ENCODE measurements at places on chromosomes 4 and X.

GRCh38 chr4:38344929-38345328 is 319.1 kb upstream of the KLF3 start:
- no peak for DNase-seq

GRCh38 chr4:138535316-138535715 is 293.2 kb upstream of the SLC7A11 start:
- no peak for DNase-seq

GRCh38 chr4:46385235-46385634 is 4.7 kb downstream of the GABRA2 start:
- no peak for DNase-seq

- DNase-seq = no peak
These were observed 93.9 kb upstream of the JADE1 start for GRCh38 chr4:128715616-128716015.

DNA sequence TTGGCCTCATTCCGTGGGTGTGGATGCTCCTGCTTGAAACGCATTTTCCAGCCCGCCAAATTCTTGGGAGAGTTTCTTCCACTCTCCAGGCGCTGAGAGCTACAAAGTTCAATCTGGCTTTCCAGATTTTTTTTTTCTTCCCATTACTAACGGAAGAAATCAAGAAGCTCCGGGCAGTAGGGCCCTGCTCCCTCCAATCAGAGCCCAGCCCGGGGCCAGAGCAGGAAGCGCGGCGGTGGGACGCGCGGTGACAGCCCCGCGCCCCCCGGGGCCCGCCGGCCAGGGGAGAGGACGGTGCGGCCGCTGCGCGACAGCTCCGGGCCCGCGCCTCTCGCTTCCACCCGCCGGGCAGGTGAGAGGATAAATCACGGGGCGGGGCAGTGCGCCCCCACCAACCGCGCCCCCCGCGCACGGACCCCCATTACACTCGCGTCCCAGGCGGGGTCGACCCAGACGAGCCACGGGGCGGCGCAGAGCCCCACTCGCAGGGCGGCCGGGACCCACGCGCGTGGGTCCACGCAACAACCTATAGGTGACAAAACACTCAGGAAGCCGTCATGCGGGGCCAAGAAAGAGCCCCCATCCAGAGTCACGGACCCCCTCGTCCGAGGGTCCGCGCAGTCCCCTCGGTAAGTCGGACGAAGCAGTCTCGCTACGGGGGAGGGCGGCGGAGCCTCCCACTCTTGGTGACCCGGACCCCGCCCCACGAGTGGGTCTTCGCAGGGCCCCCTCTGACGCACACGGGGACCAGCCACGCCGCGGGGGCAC is 868 bp downstream of the AFAP1 start:
- DNase-seq = no peak

DNA sequence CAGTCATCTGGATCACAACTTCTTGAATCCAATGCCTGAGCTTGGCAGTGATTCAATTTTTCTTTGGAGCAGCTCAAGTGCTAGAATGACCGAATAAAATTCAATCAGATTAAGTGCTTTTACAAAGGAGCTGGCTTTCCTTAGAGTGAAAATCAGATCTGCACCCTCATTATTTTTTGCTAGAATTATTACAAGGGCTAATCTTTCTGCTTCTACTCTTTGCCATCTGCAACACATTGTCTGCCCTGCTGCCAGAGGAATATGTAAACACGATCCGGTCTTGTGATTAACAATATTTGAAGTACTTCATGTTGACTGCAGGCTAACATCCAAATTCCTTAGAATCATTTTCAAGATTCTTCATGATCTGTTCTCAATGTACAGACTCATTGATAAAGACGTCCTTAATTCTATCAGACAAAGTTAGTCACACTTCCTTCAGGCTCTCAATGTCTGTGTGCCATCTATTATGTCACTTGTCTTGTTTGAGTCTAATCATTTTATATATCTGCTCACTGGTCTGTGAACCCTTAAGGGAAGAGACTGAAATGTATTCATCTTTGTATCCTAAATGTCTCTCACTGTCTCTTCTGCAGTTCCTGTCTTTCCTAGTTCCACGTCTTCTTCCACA is 531.2 kb downstream of the GALNTL6 start:
- DNase-seq = no peak

DNA sequence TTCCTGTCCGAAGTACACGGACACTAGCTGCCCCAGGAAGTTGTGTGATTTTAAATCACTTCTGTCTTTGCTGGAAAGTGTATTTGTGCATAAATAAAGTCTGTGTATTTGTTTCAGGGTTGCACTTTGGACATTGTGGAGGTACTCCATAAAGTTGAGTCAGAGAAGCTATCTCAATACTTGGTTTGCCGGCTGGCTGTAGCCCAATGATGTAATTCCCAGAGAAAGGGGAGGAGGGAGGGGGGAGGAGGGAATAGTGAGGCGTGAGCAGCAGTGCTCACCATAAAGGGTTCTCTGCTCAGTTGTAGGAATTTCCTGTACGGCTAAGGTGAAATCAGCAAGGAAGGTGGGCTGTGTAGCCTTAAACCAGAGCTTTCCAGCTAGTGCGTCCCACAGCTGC is 7.5 kb downstream of the APEX2 start:
- DNase-seq = no peak

DNA sequence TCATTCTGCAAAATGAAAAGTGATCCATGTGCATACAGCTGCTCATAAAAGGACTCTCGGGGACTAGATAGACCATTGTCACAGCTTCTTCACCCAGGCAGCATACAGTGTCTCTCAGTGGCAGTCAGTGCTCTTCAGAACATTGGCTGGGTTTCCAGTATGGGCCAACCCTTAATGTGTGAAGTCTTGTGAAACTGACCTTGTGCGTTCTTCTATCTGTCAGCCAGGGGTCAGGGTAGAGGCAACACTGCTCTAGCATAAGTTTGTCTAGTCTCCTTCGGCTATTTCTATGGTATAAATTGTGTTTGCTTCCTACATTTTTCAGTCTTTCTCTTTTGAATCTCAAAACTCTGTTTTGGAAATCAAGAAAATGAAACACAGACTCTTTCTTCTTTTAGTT is 37.0 kb upstream of the SMIM31 start:
- DNase-seq = no peak

DNA sequence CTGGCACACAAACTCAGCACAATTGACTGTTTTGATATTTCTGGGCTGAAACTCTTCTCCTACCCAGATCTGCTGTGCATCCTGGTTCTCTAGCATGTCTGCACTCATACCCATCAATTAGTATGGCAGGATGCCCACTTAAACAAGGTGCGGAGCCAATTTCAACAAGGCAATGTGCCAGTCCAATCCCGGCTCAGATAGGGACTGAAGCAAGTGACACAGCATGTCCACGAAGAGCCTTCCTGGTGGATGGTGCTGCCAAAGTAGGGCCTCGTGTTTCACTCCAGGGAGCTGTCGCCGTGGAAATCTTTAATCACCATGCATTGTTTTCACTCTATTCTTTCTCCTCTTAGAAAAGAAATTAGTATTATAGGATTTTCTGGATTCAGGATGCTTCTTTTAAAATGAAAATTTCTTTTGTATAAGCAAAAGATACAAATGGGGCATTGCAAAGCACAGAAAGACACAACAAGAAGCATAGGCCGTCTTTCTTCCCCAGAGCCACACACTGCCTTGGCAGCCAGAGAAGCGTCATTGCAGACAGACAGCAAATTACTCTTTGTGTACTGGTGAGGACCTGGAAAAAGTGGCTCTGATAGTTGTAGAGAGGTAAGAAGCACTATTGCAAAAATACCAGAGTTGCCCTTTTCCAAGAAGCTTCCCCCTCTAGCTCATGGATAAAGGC is 40.6 kb upstream of the LSM6 start:
- DNase-seq = no peak

GRCh38 chrX:3271834-3272186 is 74.6 kb downstream of the MXRA5 start:
- no peak for DNase-seq

DNA sequence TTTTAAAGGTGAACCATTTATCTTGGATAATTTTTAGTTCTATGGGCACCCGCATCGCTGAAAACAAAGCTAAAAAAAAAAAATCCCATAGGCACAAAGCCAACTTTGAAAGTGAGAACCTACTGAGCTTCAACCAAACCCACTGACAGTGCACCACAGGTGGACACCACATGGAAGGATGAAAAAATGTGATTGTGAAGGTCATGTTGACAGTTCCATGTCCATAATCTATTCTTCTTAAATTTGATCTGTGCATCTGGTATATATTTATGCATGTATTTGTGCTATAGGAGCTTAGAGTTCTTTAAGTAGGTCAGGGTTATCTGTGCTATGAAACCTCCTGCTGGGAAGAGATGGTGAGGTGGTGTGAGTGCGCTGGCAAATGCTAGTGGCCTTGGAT is 374.3 kb downstream of the SPRY1 start:
- no peak for DNase-seq

GRCh38 chr4:92551616-92552015 is 247.8 kb downstream of the GRID2 start:
- no peak for DNase-seq

DNA sequence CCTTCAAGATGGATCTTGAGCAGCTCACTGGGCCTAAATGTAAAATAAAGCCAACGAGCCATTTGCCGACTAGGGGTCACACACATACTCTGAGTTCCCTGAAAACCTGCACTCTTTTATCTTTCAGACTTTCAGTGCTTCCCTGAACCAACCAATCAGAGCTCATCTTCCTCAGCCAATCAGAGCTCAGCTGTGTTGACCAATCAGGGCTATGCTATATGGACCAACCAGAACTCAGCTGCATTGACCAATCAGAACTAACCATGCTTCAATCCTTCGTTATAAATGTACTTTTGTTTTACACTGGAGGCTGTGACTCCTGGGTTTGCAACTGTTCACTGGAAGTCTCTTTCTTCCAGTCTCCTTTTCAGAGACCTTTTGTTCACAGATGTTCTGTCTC is 19.3 kb downstream of the SLC25A53 start:
- no peak for DNase-seq

DNA sequence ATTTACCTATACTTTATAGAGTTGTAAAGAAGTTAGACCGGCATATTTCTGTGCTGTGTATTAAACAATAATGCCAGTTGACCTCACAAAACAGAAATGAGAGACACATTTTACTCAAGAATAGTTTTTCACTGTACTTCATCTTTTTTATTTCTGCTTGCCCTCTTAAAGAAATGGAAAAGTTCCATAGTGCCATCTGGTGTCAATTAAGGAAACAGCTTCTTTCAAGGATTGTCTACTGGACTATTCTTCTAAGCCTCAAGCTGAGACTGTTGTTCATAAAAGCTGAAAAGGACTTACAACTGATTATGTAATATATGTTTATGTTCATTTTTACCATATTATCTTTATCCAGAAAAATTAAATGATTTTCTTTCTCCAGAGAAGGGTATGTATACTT is 1523.7 kb downstream of the ARAP2 start:
- DNase-seq = no peak

- DNase-seq = no peak
These were observed 85.4 kb downstream of the SH3RF1 start for GRCh38 chr4:169185133-169185956.

- no peak for DNase-seq
These were observed 37.7 kb downstream of the NBDY start for GRCh38 chrX:56766554-56767347.

GRCh38 chrX:43720961-43721360 is 64.9 kb downstream of the MAOA start:
- no peak for DNase-seq

GRCh38 chr4:143986180-143986579 is 33.0 kb downstream of the GYPB start:
- no peak for DNase-seq

DNA sequence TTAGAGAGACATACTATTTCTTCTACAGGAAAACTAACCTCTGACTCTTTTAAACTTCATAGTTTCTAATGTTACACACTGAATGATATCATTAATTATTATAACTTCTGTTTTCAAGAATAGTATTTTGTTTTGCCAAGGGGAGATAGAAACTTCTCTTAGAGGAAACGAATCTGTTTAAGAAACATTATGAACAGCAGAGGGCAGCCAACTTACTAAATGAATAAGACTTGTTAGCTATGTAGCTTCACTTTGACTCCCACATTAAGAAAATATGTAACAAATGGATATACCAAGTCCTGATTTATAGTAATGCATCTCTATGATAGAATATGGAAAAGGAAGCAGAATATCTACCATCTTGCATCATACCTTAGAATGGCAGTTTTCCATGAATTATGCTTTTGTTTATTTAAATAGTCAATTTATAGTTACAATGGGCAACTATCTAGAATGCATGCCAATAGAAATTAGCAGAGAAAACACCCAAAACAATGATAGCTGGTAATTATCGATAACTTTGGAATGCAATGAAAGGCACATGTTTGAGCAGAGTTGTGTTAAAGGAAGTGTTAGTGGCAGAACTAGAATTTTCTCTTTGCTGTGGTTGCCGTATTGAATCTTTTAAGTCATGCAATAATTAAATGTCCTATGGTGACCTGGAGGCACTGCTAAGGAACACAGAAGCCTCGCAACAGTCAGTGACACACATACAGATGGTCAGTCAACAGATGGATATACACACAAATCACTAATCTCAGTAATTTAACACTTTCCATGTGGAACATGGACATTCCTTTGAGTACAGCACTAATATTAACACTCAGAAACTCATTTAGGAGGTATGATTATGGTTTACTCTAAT is 105.7 kb upstream of the PDLIM3 start:
- DNase-seq = no peak

GRCh38 chr4:150782311-150782710 is 200.4 kb downstream of the MAB21L2 start:
- DNase-seq = no peak

- DNase-seq = no peak
These were observed 9.9 kb upstream of the SMIM20 start for GRCh38 chr4:25903900-25904747.

DNA sequence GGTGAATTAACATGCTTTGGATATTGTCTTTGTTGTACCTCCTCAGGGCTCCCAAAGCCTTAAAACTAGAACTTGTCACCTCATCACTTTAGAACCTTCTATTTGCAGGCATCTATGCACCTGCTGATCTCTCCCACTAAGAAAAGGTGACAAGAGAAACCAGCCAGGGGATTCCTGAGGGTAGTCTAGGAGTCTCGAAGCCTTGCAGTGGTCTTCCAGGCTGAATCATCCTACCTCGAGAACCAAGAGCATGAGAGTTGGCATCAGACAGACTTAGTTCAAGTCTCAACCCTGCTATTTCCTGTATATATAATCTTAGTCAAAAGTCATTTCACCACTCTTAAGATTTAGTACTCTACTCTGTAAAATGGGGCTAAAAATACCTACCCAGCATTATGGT is 29.6 kb downstream of the RTL5 start:
- no peak for DNase-seq

- DNase-seq = no peak
These were observed 456.5 kb downstream of the SPOCK3 start for GRCh38 chr4:166777760-166778159.

DNA sequence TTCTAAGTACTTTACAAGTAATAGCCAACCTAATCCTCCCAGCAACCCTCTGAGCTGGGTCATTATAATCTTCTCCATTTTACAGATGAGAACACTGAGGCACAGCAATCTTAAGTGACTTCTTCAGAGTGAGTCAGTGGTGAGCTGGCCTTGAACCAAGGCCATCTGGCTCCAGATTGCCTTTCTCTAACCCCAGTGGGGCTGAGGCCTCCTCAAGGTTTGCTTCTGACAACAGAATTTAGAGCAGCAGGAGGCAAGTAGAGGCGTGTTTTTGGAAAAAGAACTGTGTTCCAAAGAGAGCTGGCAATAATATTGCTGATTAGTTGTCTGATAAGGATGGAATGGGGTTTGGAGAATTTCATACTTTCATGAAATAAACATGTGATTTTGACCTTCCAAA is 41.2 kb downstream of the PIR start:
- DNase-seq = no peak
